AG09319 (cell line): ENCODE measurements at places on chromosomes 1 and 21.

- DNase-seq, result peak; percentile 32
Observed at GRCh38 chr1:14880456-14881316, 272.9 kb upstream of the TMEM51 start.

GRCh38 chr21:34695434-34695833 lies 26.6 kb downstream of the CLIC6 start:
- no peak for DNase-seq

DNA sequence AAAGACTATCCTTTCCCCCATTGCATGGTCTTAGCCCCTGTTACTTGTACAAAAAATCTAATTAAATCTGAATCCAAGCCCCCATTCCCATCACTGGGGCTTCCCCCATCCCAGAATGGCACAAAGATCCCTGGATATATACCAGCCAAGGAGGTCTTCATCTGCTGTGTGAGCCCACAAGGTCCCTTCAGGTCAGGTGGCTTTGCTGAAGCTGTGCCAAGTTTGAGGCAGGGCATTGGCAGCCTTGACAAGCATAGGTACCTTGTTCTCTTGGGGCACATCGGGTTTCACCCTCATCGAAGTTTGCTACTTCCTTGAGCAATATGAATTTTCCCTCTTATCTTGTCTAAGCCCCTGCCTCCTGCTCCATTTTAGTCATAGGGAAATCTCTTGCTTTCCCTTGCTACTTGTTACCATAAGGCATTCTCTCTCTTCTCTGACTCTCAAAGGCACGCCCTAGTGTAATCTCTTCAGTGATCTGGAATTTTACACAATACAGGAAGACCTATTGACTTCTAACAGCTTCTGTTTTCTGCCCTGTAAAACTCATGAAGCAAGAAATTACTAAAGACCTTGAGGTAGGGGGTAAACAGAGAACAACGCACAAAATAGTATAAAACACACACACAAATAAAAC lies 71.4 kb upstream of the COG2 start:
- no peak for DNase-seq

DNA sequence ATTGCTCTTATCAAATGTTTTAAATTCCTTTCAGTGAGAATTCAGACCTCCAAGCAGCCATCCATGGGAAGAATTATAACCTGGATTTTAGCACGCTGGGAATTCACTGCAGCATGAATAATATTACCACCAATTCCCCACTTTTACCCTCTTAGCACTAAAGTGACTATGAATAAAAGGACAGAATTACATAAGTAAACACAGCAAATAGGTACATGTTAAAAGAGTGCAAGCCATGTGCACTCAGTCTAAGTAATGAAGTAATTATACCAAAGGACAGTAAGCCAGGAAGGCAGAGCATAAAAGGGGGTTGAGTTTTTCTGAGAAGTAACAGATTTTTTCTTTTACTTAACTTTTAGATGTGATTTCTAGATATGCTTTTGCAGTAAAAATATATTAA lies 176.3 kb downstream of the DENND1B start:
- DNase-seq, result no peak

GRCh38 chr1:100440075-100440809 lies 87.9 kb downstream of the CDC14A start:
- DNase-seq, result no peak

DNA sequence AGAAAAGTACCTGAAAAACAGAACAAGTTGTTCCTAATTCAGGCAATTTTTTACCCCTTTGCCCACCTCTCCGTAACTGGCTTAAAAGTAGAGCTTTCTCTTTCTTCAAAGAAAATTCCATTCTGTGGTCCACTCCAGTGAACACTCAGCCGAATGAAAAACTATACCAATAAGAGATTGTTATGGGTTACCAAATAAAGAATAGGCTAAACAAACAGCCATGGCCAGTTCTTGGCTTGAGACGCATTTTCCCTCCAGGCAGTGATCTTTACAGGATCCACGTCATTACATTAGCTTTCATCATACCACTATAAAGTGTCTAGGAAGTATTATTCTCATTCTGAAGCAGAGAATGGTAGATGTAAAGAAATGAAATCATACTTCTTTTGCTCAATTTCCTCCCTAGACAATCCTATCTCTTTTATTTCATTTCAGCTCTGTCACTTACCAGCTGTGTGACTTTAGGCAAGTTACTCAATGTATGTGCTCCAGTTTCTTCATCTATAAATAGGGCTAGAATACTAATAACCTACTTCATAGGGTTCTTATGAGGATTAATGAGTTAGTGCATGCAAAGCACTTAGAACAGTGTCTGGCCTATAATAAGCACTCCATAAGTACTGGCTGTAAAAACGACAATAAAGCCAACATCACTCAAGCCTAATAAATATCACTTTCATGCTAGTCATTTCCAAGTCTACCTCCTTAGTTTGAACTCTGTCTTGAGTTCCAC lies 26.5 kb upstream of the TRIM45 start:
- DNase-seq, result peak; percentile 19

- DNase-seq, result no peak
Observed at GRCh38 chr1:24337455-24337854, 18.3 kb downstream of the GRHL3 start.

DNA sequence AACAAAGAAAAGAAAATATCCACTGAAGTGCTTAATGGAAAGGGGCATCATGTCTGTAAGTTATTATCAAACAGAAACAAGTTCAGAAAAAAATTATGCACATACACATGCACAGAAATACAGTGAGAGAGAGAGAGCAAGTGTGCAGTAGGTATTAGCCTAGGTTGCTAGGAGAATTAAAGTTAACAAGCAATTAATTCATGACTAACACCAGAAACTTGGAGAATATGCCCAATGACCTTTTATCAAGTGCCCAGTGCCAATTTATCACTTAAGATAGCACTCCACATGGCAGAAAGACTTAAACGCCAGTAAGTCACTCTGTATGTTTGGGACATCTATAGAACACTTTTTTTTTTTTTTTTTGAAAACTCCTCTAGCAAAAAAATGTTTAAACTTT lies 56.2 kb upstream of the SLC16A1 start:
- DNase-seq, result no peak

- no peak for DNase-seq
Observed at GRCh38 chr1:88892357-88892877, 1.1 kb upstream of the GTF2B start.

DNA sequence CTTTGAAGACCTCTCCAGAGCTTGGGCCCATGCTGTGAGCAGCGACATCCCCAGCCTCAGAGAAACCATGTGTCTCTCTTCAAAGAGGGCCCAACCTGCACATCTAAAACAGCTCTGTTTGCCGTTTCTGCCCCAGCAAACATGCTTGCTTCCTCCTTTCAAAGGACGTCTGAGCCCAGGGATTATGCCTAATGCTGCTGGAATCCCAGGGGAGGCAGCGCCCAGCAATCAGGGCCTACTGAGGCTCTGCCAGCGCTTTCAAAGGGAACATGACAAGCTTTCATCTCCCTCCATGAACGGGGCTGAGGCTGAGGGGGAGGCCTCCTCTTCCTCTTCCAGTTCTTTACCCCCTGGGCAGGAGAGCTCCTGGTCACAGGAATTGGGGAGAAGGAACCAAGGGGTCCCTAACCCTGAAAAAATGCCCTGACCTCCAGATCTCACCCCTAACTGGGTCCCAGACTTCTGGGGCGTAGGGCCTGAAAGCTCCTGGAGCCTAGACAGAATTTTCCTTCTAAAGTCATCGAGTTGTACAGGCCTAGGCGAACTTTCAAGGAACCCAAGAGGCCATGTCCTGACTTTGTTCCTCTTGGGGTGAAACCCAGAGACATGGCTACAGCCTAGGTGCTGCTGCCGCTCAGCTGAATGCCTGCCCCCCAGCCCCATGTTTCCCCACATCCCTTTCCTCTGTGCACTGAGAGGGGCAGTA lies 13.4 kb upstream of the ASCL5 start:
- DNase-seq, result no peak

DNA sequence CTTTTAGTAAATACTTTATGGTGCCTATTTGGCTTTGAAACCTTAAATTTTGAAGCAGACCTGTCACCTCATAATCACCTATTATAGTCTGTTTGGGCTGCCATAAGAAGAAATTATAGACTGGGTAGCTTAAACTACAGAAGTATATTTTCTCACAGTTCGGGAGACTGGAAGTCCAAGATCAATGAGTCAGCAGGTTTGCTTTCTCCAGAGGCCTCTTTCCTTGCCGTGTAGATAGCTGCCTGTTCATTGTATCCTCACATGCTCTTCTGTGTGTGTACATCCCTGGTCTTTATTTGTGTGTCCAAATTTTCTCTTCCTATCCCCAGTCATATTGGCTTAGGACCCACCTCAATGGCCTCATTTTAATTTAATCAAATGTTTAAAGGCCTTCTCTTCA lies 518.2 kb downstream of the ADGRL2 start:
- DNase-seq, result no peak

- DNase-seq, result no peak
Observed at GRCh38 chr1:31568895-31569595, 7.3 kb upstream of the TINAGL1 start.

GRCh38 chr1:193404236-193404635 lies 217.8 kb upstream of the B3GALT2 start:
- no peak for DNase-seq

DNA sequence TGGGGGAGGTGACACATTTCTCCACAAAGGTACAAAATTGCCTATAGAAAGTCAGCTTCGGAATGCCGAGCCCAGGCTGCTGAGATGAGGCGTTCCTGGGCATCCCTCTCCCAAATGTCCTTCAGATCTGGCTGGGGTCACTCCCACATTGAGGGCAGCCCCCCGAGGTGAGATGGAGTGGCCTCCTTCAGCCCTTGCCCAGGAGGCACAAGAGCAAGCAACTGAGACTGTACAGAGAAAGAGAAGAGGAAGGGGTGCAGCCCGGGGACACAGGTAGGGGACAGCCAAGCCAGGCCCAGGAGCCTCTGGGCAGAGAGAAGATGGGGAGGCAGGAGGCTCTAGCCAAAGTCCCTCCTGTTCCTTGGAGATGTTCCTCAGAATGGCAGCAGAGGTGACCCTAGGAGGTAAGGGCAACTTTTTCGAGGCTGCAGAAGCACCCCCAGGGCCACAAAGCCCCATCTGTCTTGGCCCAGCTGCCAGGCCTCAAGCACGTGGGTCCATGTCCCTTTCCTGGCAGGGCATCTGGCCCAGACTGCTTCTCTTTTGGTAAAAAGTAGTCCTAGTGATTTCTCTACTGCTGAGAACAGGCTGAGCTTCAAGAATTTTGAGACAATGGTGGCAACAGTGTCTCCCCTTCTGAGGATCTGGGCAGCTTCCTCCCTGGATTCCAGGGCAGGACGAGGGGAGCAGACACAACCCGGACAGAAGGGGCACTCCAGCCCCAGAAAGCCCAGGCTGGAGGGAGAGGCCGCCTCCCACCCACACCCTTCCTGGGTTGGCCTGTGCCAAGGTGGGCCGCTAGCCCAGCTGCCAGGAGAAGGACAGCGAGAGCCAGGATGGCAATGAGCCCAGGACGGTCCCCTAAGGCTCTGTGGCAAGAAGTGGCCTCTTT lies 68.0 kb downstream of the LRRN2 start:
- DNase-seq, result no peak

GRCh38 chr1:7644086-7644485 lies 127.0 kb upstream of the VAMP3 start:
- DNase-seq, result no peak

- DNase-seq, result no peak
Observed at GRCh38 chr1:119097380-119097779, 43.1 kb downstream of the WARS2 start.

DNA sequence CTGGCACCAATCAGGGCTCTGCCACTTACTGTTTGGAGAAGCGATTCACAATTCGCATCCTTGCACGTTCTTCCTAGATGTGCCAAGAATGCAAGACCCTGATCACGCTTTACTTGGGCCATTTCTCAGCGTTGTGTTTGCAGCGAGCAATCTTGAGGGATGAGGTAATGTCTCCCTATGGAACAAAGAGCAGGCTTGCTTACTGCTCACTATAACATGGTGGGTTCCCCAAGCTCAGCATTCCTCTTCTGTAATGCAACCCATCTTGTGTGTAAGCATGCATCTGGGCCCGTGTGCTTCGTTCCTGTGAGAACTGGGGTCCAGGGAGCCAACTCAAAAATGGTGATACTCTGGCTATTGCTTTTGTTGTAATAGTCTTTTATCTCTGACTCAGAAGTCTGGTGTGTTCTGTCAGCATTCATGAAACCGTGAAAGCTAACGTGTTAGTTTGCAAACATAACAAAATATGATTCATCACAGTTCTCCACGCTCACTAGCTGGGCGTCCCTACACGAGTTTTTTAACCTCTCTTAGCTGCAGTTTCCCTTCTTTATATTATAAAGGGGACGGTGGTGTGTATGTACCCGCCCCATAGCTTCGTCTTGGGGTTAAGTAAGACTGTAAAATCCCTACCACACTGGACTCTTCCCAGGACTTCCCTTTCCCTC lies 33.3 kb downstream of the DNTTIP2 start:
- DNase-seq, result no peak

DNA sequence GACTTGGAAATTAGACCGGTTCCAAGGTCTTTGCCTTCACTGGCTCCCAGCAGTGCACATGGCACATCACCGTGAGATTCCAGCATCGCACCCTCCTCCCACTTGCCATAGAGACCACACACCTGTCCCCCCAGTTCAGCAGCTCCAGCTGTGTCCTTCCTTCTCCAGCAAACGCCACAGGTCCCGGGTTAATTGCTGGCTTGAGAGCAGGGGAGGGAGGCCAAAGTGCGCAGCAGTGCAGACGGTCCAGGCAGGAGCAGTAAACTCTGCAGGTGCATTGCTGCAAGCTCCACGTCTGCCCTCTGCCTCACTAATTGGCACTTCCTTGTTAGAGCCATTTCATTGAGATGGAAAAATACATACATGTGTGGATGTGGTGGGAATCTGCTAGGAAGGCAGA lies 65.3 kb downstream of the KLHDC7A start:
- DNase-seq, result no peak

DNA sequence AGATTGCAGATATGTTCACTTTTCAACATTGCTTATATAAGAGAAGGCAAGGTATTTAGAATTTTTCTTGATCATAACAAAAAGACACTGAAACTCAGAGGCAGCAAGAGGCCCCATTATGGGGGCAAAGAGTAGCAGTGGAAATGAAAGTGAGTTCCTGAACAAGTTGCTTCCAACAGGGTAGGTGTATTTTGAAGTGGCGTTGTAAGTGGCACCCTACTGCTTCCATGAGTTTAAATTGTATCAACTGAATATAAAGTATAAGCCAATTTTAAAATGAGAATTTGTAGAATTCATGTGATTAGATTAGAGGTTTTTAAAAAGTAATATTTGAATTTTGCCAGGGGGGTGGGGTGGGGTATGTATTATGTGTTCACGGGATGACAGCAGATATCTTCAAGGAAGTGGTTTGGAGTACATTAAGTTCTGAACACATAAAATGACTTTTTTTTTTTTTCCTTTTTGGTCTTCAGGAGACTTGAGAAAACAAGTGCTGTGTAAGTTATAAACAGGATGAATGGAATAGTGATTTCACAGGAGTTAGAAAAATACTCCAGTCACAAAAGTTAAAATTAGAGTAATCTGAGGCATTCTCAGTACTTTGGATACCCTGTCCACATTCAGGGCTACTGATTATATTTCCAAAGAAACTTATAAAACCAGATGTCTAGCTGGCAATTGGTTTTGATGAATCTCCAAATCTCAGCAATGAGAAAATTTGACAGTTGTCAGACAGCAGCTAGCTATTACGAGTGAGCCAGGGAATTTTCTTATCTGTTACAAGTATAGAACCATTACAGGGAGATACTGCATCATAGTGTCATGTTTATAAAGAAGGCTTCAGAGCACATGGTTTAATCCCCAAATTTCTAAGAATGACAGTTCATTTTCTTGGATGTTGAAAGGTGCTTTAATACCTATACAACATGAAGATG lies 182.0 kb downstream of the ST6GALNAC3 start:
- DNase-seq, result no peak

GRCh38 chr1:53341521-53341895 lies 13.6 kb upstream of the LRP8 start:
- no peak for DNase-seq
